ENCODE measurements at places on chromosomes 11 and 22.

- no peak for DNase-seq
These were observed 4.0 kb downstream of the VWCE start for GRCh38 chr11:61290905-61291690.

GRCh38 chr11:68459886-68460740 is 439 bp upstream of the PPP6R3 start:
- peak; percentile 99 for DNase-seq

DNA sequence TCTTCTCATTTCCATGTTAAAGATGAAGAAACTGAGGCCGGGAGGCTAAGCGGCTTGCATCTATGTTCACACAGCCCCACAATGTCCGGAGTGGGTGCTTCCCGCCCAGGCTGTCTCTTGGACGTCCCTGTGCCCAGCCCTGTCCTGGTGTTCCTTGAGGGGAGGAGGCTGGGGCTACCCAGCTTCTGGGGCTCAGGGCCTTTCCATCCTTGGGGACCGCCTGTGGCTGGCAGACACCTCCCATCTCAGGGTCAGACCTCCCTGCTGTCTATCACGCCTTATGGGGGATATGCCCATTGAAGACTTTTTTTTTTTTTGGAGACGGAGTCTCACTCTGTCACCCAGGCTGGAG is 95.5 kb downstream of the WNT7B start:
- no peak for DNase-seq

- DNase-seq = no peak
These were observed 15.1 kb upstream of the CYTH4 start for GRCh38 chr22:37267135-37267587.

DNA sequence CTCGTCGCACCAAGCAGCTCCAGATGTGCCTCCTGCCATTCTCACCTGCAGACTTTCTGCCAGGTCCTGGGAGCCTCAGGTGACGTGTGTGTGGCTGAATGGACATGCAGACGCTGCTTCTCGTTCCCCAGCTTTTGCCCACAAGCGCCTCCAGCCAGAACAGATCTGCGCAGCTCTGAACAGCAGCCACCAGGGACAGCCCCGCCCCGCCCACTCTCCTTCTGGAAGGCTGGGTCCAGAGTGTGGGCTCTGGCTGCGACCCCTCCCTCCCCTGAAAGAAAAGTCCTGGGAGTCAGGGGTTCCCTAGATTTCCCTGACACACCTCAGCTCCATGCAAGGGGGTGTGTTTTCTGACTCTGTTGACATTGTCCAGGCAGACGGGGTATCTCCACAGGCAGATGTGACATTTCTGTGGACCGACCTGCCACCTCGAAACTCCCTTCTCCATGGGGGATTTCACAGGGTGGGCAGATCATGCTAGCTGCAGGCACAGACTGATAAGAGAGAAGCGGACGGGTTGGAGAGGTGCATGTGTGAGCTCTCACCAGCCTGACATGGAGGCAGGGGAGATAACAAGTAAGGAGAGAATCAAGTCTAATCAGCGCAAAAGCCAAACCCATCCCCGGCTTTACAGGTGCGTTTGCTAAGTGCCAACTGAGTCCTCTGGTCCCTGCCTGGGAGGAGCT is 19.8 kb downstream of the SLCO2B1 start:
- no peak for DNase-seq

- DNase-seq = peak; percentile 14
These were observed 2.7 kb downstream of the FAT3 start for GRCh38 chr11:92227230-92227814.

GRCh38 chr22:23847991-23848864 is 9.4 kb upstream of the DERL3 start:
- DNase-seq = no peak

DNA sequence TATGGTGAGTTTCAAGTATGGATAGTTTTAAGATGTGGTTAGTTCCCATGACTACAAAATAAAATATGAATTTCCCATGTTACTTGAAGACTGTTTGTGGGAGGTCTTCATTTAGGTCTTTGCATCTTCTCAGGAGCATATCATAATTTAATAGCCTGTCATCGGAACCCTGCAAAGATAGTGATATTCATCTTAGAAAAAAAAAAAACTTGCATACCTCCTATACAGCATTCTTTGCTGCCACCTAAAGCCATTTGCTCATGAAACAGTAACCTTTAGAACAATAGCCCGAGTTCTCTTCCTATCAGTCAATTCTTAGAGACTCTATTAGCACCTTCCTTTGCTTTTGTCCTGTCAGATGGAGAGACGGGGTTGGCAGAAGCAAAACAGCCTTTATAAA is 75.3 kb downstream of the ARFGAP2 start:
- no peak for DNase-seq

DNA sequence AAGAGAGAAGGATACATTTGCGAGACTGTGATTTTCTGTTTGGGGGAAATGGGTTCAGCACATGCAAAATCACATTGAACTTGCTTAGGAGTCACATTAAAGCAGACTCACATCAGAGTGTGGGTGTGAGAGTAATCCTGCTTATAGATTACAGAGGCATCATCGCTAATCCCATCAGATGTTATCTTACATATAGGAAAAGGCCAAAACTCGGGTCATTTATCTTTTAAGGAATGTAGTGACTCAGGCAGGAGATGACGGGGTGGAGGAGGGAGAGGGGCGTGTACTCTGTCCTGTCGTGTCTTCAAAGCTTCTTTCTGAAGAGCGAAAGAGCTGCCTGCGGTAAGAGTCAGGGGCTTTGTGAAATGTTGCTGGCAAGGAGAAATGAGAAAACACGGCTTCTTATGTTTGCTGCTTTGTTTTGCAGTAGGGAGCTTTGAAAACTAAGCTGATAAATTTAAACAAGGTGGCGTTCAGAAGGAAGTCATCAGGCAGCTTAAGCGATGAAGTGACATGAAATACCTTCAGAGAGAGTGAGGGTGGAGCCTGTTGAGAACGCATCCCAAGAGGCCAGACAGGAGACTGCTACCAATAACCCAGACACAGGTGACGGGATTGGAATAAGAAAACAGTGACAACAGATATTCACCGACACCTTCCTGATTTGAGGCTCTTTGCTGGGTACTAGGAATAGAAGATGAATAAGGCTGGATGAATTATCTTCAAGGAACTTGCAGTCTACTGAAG is 2.2 kb upstream of the C11orf16 start:
- no peak for DNase-seq

DNA sequence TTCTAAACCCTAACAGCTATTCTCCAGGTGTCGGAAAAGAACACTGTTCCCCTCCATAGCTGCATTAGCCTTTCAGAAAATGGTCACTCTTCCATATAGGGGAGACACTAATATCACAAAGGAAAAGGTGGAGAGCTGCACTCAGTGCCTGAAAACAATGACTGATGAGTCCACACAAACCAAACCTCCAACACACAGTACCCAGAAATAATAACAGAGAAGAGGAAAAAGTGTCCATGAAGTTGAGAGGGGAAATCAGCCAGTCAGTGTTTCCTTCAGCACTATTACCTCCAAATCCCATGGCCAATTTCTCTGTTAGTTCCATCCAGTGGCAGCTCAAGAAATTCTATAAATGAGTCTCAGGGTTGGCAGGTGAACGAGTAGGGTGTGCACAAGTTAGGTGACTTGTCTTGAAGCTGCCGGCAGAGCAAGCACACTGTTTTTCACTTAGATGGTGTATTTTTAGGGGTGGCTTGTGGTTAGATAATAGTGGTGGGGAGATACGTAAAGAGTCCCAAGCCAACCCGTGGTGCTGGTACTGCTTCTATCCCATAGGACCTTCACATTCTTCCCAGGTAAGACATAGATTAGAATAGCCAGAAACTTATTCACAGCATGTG is 84.5 kb upstream of the CHRM4 start:
- no peak for DNase-seq

DNA sequence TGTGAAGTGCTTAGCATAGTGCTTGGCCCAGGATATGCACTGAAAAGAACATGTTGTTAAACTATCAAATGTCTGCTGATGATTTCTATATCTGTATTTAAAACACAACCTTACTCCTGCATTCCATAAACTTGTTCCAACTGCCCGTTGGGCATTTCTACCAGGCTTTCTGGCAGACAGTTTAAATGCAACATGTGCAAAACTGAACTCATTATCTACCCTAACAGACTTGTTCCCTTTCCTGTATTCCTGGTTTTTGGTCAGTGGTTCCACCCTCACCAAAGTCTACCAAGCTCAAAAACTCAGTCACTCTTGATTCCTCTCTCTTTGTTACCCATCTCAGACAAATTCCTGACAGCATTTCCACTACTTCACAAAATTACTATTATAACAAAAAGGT is 6.5 kb upstream of the RAB38 start:
- DNase-seq = no peak

GRCh38 chr11:94212898-94213297 is 84.3 kb downstream of the PANX1 start:
- no peak for DNase-seq

DNA sequence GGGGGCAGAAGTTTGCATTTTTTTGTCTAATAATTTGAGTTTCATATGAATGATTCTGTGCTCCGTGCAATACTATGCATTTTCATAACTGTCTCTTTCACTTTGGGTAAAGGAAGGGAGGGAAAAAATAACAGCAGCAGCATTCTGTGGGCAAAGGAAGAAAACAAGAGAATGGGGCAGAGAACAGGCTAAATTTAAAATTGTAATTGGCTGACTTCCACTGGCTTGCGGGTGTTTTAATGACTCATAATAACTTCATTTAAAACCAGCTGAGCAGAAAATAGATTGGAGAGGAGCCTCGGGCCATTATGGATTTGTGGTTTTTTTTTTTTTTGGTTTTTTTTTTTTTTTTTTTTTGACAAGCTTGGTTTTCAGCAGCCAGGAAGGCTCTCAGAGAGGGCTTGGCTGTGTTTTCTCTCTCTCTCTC is 107.4 kb downstream of the ZBTB16 start:
- DNase-seq = peak; percentile 59

DNA sequence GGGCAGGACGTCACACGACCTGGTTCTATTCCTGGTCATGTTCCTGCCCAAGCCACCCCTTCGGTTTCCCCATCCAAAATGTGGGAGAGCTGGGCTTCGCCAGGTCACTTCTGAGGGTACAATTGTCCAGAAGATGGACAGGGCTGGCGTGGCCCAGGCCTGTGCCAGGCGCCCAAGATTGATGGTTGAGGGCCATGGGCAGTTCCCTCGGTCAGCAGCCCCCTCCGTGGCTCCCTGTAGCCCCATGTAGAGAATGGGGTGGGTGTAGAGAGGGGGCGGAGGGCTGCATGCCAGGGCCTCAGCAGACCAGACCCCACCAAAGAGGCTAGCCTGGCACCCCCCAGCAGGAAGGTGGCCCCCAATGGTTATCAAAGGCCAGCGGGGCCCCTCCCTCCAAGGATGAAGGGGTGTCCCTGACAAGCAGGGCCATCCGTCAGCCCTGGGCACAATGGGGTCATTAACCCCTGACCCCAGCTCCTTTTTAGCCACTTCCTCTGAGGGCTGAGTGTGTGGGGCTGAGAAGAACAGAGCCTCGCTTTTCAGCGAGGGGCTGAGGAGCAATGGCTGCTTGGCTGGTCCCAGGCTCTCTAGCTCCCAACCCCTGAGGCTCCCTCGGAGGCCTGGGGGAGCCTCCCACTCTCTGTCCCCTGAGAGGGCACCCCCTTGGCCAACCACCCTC is 11.0 kb upstream of the PICK1 start:
- DNase-seq = no peak

DNA sequence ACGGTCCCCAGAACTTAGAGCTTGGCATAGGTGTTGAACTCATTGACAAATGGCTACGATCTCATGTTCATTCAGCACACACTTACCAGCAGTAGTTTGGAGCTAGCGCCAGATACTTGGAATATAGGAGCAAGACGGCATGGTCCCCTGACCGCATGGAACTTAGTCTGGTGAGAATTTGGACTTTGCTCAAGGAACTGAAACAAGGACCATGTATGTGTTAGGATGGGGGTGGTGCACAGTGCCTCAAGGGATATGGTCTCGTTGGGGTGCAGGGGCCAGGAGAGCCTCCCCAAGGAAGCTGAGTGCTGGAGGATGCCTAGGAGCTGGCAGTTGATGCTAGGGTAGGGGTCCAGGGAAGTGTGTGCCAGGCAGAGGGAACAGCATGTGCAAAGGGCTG is 119.2 kb downstream of the KIAA1671 start:
- DNase-seq = no peak

DNA sequence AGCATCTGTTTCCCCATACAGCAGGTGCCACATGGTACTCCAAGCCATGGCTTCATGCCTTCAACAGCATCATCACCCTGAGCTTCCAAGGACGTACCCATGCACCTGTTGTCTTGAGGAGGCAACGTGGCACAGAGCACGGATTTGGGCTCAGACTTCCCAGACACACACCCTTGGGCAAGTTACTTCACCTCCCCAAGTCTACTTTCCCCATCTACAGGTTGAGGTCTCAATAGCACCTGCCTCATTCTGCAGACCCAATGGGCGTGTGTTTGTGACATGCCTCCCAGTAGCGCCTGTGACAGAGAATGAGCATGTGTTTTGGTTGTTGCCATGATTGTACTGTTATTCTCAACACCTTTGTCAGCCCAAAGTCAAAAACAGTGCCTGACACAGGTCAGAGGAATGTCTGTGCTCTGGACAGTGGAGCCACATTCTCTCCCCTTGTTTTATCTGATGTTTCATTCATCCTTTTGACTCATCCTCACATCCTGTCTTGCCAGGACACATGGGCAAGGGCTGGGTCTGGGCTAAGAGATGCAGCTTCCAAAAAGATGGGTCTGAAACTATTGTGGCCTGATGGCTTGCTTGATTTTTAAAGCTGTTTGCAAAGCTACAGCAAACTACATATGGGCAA is 53.4 kb upstream of the CCND1 start:
- DNase-seq = no peak

- DNase-seq = no peak
These were observed at the start of gene PNPLA2 for GRCh38 chr11:818396-819128. TSS of gene PNPLA2 (plus strand) at chr11:818914. CDS start at chr11:819719, 805 bp downstream.

DNA sequence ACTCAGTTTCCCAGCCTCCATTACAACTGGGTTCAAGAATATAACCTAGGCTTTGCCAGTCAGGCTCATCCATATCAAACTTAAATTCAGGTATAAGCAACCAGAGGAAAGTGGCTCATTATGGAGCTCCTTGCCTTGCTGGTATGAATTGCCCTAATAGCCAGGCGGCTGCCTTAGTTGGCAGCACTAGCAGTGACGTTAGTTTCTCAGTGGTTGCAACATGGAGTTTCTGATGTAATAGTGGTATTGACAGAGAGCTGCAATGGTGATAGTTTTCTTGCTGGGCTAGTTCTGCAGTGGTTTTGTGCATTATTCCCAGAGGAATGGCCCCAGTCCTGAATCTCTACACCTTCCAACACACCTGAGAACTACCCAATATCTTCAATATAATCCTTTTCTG is 3.8 kb upstream of the TMEM123 start:
- no peak for DNase-seq

GRCh38 chr22:32389685-32390084 is 22.4 kb downstream of the RTCB start:
- no peak for DNase-seq

- DNase-seq = no peak
These were observed 1526.5 kb downstream of the LRRC4C start for GRCh38 chr11:39932966-39933365.

DNA sequence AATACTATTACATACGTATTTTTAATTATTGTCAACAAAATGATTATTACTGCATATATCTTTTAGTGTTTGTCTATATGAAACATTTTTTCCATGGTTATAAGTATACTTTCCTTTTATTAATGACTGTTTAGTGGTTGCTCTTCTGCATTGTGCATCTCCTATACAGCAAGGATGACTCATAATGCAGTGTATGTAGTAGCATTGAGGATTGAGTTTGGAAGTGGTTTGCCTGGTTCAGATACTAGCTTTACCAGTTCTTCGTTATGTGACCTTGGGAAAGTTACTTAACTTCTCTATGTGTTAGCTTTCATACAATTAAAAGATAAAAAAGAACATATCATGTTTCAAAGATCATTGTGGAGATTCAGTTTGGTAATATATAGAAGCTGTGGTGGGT is 44.1 kb downstream of the CHORDC1 start:
- no peak for DNase-seq

- DNase-seq = no peak
These were observed 60.5 kb upstream of the MMP13 start for GRCh38 chr11:103016031-103016430.

Measured in NCI-H748 treated with DMSO at 0.1 percent for 48 hours (cell line).